ENCODE measurements at places on chromosomes 12 and 14. TPM values are rescaled to one million over a fixed set of nuclear protein-coding genes. Genes with fewer than 3 reads are reported as not detected.

Gene TAS2R9
- polyA plus RNA-seq, result not detected

Gene CLEC12A
- polyA plus RNA-seq, result 0.51 TPM

Gene GLI1
- polyA plus RNA-seq, result 4.4 TPM

Gene ENDOU
- polyA plus RNA-seq, result 0.51 TPM

Gene AVPR1A
- 6.5 TPM for polyA plus RNA-seq

Gene AICDA
- not detected for polyA plus RNA-seq

Gene DBX2
- 0.03 TPM for polyA plus RNA-seq

Gene SOAT2
- polyA plus RNA-seq, result 0.48 TPM

Gene PTGES3
- 49.1 TPM for polyA plus RNA-seq

Gene PRB2
- not detected for polyA plus RNA-seq

Gene MIP
- 0.24 TPM for polyA plus RNA-seq

Data from adrenal gland (tissue), 19 donors.